T-cell (primary cell): ENCODE measurements at places on chromosomes 11 and 22.

DNA sequence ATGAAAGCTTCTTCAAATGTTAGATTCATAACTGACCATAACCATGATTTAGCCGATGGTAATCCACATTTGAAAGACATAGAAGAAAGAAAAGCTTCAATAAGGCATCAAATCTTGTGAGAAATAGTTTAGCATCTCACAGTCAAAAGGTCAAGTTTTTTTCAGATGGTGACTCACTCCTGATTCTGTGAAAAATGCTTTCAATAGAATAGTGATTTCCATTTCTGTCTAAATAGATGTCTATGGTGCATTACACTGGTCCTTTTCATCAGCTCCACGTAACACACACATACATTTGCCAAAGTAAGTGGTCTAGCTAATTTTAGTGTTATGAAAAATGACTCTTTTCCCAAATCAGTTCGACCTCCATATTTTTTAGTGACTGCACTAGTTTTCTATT lies 139.2 kb downstream of the LRRC4C start:
- no peak for DNase-seq

DNA sequence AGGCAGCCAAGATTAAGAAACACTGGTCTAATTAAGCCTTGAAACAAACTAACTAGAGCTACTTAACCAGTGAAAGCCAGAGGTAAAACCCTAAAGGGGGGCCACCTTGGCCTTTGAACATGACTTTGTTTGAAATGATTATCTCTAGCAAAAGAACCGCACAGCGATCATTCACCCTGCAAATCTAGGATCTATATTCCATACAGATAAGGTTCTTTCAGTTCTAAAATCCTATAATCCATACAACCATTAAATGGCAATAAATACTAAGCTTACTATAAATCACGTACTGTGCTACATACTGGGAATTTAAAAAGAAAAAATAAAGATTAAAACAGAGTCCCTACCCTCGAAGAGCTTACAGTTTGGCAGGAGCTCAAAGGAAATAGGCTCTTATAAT lies 40.6 kb downstream of the RBFOX2 start:
- DNase-seq: no peak

GRCh38 chr22:19621373-19622060 lies 92.8 kb upstream of the SEPTIN5 start:
- no peak for DNase-seq

GRCh38 chr11:119663279-119663678 lies 65.7 kb downstream of the NECTIN1 start:
- DNase-seq: no peak

DNA sequence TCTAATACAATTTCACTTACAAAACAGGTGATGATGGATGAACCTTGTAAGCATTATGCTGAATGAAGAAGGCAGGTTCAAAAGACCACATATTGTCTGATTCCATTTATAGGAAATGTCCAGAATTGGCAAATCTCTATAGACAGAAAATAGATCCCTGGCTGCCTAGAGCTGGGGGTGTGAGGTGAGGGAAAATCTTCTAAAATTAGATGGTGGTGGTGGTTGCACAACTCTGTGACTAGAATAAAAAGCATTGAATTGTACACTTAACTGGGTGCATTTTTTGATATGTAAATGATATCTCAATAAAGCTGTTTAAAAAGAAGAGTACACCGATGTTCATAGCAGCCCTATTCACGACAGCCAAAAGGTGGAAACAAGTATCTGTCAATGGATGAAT lies 16.7 kb upstream of the CRY2 start:
- no peak for DNase-seq

- DNase-seq: no peak
These were observed 1.7 kb downstream of the TTLL8 start for GRCh38 chr22:50056214-50056972.

DNA sequence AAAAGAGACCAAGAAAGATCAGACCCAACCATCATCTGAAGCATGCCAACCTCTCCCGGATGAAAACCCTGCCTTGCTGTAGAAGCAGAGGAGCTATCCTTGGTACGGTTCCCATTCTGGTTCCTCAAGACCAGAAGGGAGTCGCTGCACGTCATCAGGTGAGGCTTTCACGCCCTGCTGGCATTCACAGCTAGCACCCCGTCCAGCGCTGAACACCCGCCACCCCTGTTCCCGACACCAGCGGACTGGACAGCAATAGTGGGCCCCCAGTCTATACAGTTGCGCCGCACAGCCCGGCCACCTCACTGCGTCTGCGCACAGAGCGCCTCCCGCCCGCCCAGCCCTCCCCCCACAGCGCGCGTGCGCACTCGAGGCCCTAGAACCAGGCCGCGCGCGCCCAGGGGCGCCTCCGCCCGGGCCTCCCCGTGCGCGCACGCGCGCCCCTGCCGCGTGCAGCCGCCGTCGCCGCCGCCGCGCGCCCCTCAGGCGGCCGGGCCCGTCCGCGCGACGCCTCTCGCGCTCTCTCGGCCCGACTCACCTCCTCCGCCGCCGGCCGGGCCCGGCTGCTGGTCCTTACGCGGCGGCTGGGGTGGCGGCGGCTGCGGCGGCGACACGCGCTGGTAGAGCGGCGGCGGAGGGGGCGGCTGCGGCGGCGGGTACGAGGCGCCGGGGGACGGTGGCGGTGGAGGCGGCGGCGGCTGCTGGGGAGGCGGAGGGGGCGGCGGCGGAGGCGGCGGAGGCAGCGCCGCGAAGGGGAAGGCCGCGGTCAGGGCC lies 706 bp downstream of the SF1 start:
- DNase-seq: peak; percentile 75

DNA sequence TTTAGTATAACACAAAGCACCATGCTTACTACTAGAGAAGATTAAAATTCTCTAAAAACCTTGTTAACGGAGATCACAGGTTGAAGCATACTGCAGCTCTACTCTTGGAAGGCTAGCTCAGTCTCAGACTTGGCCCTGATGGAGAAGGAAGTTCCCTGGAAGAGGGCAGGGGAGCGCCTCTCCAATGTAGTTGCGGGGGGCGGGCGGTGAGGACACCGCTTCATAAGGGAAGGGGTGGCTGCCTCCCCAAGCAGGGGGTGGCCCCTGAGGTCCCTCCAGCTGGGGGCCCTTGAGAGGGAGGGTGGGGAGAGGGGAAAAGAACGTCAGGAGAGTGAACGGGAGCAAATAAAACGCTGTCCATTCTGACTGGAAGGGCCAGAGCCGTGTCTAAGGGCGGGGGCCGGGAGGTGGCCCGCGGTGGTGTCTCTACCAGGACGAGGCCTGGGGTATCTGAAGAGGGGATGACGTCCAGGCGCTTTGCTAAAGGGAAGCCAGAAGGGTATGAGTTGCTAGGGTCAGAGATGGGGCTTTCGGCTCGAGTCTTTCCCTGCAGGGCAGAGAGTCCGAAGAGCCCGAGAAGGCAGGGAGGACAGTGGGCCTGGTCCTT lies 553 bp upstream of the USP47 start:
- DNase-seq: no peak

- DNase-seq: no peak
These were observed 3.6 kb upstream of the C11orf86 start for GRCh38 chr11:66971488-66971887.

GRCh38 chr11:35501776-35502175 lies 23.6 kb downstream of the PAMR1 start:
- no peak for DNase-seq

- no peak for DNase-seq
These were observed 1.6 kb upstream of the DNAJB13 start for GRCh38 chr11:73949246-73949645.

DNA sequence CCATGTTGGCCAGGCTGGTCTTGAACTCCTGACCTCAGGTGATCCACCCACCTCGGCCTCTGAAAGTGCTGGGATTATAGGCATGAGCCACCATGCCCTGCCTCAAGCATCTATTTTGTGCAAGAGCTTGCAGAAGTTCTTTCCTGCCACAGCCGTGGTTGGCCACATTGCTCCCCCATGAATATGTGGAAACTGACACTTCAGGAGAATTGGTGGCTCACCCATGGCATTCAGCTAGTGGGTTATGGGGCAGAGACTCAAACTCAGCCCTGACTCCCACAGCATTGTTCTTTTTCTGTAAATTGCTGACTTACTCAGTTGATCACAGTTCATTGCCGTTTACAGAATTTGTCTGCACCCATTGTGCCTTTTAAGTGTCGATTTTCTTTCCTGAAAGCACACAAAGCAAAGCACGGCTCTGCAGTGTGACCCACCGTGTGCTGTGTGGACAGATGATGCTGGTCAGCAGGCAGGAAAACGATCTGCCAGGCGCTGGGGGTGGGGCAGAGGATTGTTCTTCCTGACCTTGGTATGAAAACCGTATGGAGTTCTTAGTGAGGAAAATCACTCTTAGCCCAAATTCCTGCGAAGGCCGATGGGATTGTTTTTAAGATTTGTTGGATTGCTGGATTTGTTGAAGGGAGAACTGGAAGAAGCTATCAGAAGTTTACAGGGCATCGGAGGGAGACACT lies 115.6 kb downstream of the PTPRJ start:
- DNase-seq: no peak

DNA sequence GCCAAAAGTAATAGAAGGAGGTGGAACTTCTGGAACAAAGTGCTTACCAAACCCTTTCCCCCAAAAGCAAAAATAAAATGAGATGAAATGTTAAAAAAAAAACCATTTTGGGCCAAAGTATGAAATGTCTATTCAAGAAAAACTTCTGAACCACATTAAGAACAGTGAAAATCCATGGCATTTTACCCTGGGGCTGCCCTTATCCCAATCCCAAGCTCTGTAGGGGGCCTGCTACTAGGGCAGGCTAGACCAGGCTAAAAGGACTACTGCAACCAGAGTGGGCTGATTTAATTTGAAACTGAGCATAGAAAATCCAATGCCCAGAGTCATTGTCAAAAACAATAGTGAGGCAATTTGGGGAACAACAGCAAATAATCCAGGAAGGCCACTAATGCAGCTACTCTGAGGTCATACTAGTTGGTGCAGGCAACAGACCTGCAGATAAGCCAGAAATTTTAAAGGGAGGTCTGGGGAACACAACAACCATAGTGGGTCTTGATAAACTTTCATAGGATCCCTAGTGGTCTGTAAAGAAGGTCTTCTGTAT lies 99.4 kb downstream of the RELT start:
- no peak for DNase-seq

DNA sequence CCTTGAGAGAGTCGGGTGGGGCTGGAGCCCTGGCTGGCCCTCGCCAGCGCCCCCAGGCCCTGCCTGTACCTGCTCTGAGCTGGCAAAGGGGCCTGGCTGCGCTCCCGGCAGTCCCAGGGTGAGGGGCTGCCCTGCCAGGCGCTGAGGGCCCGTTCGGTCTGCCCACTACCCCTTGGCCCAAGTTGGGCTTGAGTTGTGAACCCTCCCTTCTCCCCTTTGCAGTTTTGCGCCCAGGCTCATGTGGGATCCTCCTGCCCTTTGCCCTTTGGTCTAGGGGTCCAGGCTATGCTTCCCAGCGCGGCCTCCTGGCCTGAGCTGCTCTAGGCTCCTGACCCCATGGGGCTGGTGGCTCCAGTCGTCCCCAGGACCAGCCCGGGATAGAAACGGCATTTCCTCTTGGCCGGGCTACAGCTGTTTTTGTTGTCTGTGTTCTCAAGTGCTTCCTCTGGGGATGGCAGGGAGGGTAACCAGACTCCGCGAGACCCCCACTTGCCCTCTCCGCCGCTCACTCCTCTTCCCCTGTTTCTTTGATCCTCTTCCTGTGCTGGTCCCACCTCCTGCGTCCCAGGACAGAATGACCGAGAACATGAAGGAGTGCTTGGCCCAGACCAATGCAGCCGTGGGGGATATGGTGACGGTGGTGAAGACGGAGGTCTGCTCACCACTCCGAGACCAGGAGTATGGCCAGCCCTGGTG lies 34.9 kb downstream of the PRDM11 start:
- DNase-seq: no peak

DNA sequence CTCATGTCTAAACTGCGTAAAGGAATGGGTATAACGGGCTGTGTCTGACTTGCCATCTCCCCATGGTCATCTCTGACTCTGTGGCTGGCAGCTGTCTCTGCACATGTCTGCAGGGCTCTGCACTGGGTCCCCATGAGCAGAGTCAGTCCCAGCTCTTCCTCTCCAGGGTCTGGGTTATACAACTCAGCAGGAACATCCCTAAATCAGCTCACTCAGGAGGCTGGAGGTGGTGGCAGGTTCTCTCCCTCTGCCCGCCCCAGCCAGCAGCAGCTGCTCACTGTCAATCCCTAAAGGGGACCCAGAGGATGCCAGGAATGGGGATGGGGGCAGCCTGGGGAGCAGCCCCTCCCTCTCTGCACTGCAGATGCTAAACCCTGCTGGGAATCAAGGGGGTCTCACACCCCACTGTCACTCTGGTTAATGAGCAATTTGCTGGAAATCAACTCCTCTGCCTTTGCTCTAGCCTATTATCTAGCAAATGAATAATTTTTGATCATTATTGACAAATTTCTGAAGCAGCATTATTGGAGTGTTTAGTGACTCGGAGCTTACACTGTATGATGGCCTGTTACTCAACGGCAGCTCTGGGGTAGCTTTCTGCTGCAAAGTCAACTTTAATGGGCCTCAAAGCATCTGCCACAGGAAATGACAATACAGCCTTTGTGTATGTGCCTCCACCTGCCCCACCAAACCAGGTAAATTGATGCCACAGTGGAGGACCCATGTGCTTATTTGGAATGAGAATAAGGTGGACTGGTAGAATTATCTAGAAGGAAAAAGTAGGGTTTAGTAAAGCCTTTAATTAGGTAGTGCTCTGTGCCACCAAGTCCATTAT lies 55.7 kb upstream of the SHANK2 start:
- no peak for DNase-seq

- DNase-seq: no peak
These were observed 20.1 kb upstream of the SYT8 start for GRCh38 chr11:1814691-1815090.

DNA sequence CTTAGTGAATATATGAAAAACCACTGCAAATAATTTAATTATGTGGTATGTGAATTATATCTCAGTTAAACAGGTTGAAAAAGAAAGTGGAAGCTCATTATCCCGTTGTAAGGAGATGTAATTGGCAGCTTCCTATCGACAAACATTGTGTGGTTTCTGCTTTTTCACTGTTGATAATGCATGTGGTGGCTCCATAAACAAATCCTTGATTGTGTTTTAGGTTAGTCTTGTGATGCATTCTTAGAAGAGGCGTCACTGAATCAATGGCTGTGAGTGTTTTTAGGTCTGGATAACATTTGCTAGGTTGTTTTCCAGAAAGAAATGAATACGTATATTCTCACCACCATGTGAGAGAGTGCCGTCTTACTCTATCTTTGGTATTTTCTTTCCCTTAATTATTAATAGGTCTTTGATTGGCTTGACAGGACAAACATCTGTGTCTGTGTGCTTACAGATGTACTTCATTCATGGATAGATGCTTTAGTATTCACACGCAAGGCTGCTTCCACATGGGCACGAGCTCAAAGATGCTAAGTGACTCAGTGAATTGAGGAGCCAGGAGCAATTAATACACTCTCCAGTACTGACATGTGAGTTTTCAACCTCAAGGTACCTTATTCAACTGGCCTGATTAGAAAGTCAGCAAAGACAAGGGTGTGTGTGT lies 166.7 kb downstream of the TBC1D22A start:
- no peak for DNase-seq

- DNase-seq: no peak
These were observed 10.7 kb upstream of the MTMR3 start for GRCh38 chr22:29872144-29872893.

DNA sequence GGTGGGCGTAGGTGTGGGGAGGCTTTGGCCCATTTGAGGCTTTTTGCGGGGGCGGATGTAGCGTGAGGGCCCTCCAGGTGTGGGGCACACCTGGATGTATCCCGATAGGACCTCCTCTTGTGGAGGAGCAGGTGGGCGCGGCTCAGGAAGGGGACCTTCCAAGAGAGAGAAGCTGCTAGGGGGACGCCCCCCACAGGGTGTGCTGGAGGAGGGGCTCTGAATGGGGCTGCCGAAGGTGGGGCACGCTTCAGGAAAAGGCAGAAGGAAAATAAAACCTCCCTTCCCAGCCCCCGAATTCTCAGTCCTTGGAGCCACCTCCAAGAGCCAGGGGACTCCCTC lies 621 bp downstream of the SGSM1 start:
- DNase-seq: no peak
